ENCODE measurements at places on chromosomes 3 and 15. TPM values are rescaled to one million over a fixed set of nuclear protein-coding genes. Genes with fewer than 3 reads are reported as not detected.
A peak's percentile ranks its signal among the peaks of the same experiment; 100 is the strongest.

Gene CIB2
- 2.5 TPM for total RNA-seq

DNA sequence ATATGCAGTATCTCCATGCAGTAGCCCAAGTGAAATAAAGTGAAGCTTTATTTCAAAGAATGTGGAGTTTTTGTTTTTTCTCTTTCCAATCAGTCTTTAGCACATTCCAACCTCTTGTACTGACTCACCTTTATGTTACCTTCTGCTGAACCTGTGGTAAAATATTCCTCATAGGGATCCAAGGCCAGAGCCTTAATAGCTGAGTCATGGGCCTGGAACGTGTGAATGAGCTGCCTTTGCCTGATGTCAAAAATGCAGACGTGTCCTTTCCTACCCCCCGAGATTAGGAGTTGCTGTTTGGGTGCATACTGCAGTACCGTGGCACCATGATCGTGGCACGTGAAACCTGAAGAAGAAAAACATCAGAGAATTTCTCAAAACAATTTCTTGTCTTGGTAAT lies 108.5 kb downstream of the GLDN start:
- DNase-seq = no peak

Gene MOBP
- total RNA-seq = not detected

Gene SNUPN
- total RNA-seq = 23.6 TPM

GRCh38 chr3:113329757-113330156 lies 111.5 kb downstream of the CFAP44 start:
- DNase-seq = no peak

DNA sequence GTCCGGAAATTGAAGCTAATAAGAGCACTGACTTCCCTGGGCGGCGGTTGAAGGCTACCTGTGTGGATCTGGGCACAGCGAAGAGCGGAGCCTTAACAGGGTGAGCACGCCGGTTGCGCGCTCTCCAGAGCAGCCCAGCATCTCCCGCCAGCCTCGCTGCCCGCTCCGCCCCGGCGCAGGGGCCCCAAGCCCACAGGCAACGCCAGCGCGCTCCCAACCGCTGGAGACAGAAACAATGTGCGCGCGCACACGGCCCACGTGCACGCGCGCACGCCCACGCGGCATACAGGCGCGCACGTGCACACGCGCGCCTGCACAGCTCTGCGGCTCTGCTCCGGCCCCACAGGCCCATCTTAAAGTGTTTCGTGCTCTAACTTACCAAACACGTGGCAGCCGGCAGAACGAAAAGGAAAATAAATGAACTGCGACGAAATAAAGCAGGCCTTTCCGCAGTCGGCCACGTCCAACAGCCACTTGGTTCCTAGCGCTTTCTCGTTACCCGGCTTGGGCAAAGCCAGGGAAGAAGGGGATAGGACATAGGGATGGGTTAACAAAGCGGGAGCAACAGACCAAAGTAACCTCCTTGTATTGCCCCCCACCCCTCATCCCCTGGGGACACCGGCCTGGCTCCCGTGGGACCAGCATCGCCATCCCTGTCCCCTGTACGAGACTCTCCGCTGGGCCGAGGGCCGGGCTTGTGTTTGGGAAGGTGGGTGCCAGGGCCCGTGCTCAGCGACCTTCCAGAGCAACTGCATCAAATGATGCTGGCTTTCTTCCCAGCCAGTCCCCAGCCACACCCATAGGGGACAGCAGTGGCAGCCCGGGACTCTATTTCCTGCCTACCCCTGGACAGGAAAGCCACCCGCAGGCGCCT lies 203.7 kb downstream of the ABHD5 start:
- peak; percentile 85 for DNase-seq

- DNase-seq = no peak
These were observed 402.2 kb downstream of the EPHB1 start for GRCh38 chr3:135197246-135197645.

Gene SOX2
- total RNA-seq = not detected

GRCh38 chr15:75161106-75161916 lies 40.4 kb upstream of the C15orf39 start:
- no peak for DNase-seq

Gene ALS2CL
- 8.5 TPM for total RNA-seq

DNA sequence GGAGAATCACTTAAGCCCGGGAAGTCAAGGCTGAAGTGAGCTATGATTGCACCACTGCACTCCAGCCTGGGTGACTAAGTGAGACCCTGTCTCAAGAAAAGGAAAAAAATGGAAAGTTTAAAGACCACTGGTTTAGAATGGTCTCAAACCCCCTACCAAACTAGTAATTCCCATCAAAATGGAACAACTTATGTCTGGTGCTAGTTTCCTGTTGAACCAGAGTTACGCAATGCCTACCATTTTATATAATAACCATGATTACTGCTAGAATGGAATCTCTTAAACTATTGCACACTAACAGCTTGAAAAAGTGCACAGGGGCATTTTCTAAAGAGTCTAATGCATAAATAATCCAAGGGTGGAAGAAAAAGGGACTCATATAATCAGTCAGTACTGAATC lies 43.6 kb downstream of the DMXL2 start:
- DNase-seq = no peak

Gene HACD2
- 39.4 TPM for total RNA-seq

DNA sequence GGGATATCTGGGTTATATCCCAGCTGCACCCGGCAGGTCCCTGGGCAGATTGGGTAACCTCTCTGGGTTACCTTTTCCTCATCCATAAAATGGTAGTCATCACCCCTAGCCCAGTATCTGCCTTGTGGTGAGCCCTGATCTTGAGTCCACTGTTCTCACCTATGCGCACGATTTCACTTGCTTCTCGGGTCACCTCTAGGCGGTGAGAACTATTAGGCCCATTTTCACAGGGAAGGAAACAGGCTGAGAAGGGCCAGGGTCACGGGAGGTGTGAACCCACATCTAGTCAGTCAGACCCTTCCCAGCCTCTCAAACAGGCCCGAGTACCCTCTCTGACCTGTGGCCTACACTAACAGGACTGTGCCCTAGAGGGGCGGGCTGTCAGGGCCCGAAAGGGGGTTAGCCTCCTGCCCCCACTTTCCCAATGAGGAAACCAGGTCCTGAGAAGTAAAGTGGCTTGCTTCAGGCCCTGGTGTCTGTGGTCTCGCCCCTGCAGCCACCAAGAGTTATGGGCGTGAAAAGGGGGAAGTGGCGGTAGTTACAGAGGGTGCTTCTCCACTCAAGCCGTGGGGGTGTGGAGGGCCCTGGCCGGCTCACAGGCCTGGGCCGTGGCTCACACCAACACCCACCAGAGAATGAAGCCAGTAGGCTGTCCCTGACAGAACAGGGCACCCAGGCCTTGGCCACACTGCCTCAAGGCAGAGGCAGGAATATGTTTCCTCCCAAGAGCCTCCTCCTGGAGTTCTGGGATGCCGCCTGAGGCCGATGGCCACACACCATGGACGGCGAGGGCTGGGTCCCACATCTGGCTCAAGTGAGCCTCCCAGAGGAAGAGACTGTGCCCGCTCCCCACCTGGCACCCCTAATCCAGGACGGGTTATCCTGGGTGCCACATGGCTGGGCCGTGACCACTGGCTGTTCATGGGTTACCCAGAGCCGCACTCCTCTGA lies 19.5 kb downstream of the PSTPIP1 start:
- DNase-seq = no peak

Gene DPPA4
- not detected for total RNA-seq

DNA sequence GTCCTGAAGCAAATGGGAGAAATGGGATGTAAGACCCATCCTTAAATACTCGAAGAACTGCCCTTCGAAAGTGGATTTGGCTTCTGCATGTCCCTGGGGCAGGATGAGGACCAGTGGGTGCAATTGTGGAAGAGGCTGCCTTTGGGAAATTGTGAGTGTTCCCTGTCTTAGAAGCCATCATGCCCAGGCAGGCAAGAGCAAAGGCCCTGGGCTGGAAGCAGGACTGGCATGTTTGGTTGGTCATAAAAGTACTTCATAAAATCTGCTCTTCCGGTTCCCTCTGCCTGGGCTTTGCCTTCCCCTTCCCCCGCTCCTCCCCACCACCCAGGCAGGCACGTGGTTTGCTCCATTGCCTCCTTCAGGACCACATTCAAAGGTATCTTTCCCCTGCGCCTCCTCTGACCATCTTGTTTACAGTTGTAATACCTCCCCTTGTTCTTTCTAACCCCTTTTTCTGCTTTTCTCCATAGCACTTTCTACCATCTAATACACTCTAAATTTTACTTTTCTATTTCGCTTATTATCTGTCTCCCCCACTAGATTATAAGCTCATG lies 8.3 kb downstream of the MINAR1 start:
- no peak for DNase-seq

DNA sequence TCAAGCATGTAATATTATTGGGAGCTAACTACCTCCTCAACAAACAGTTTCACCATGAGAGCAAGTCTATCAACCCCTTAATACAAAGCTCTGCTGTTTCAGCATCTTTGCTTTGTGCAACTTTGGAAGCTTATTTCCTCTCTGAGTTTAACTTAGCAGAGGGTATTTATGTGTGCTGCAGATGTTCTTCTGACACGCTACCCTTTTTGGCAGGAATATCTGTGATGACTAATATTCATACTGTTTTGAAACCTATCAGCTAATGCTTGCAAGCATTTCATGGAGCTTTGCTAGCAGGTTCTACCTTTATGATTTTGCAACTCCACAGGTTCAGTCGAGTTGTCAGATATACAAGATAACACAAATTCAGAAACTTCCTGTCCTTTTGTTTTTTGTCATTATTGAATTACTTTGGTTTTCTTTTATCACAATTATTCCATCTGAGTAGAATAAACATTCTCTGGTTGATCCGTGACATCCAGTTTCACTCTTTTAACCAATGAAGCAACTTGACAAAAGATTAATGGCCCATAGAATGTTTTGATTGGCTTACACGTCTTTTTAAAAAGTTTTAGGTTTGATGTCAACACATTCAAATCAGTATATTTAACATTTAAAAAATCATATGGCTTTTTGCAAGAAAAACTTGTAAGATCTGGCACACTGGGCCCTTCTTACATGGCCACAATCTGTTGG lies 1.7 kb upstream of the SLC9A9 start:
- peak; percentile 43 for DNase-seq

GRCh38 chr15:45650889-45651525 lies 16.2 kb downstream of the SQOR start:
- DNase-seq = no peak

GRCh38 chr3:184428561-184429175 lies 48.8 kb downstream of the CHRD start:
- DNase-seq = no peak

Gene CRYBG3
- total RNA-seq = 36.9 TPM

Gene FAIM
- 12.1 TPM for total RNA-seq

Gene LYSMD2
- total RNA-seq = 24.2 TPM

- no peak for DNase-seq
These were observed 12.3 kb downstream of the CDIN1 start for GRCh38 chr15:36591536-36592411.

GRCh38 chr3:73540969-73541740 lies 83.6 kb downstream of the PDZRN3 start:
- DNase-seq = no peak

Gene CTNNB1
- 1,367 TPM for total RNA-seq

GRCh38 chr15:101349047-101349951 lies 54.3 kb upstream of the SNRPA1 start:
- DNase-seq = no peak

DNA sequence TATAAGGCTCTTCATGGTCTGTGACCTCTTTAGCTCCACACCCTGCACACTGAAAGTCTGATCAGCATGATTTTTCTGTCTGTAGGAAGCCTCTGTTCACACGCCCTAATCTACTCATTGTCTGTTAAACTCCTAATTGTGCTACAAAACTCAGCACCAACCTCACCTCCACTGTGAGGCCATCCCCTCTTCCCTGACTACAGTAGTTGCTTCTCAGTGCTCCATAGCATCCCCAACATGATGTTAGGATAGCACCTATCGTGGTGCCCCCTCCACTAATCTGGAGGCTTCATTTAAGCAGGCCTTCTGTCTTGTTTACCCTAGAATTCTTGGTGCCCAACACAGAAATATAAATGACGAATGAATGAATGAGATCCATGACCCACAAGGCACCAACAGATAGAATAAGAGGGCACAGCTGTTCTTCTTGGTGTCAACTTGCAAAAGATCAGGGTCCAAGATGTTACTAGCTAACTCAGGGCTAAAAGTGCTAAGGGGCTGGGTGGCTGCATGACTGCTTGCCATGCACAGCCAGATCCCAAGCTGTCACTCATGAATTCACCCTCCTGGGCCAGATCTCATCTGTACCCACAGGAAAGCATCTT lies 55.2 kb upstream of the HEG1 start:
- DNase-seq = no peak

GRCh38 chr15:69298697-69299441 lies at the start of gene PAQR5:
PAQR5 (plus strand) TSS chr15:69298912; CDS start chr15:69360081, 61,169 bp downstream.
- DNase-seq = peak; percentile 16

DNA sequence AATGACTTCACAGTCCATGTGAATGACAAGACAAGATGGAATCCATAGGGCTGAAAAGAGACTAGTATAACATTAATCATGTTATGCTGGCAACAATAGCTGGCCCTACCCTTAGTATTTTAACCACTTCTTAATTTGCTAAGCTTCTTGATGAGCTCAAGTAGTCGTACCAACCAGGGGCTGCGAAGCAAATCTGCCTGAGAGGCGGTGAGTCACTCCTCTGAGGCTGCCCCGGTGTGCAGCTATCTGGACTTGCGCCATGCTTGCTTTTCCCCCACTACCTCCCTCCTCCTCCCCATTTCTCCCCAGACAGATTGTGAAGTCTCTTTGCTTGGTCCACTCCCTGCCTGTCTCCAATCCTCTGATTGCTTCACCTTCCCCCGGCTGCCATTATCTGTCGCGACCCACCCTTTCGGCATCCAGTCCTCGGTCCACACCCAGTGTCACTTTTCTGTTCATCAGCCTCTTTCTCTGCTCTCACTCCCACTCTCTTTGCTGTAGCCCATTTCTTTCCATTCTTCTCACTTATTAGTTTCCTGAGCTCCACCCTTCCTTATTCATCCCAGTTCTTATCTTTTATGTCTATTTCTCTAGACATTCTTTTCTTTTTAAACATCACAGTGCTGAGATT lies 42.7 kb downstream of the DUT start:
- DNase-seq = peak; percentile 39

All from dermis blood vessel endothelial cell (primary cell).